ENCODE measurements at places on chromosomes 12 and 14.

- DNase-seq, result no peak
These were observed 269.9 kb downstream of the ADAMTS20 start for GRCh38 chr12:43282106-43282505.

DNA sequence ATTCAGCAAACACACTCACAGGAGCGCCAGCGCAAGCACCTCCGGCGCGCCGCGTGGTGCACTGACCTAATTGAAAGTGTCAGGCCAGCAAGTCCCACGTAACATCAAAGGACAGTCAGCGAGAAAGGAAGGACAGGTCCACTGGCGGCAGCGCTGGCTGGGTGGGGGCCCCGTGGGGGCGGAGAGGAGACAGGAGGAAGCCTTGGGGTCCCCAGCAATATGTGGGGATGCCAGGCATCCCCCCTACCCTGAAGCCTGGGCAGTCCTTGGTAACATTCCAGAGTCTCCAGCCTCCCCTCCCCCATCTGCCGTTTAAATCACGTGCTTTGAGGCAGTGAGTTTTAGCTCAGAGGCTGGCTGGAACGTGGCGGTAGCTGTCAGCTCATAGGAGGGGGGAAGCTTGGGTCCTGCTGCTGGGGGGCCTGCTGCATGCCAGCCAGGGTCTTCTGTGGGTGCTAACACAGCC is 159.2 kb downstream of the CALM1 start:
- DNase-seq, result no peak

GRCh38 chr12:64009321-64010068 is 165.0 kb downstream of the SRGAP1 start:
- no peak for DNase-seq

DNA sequence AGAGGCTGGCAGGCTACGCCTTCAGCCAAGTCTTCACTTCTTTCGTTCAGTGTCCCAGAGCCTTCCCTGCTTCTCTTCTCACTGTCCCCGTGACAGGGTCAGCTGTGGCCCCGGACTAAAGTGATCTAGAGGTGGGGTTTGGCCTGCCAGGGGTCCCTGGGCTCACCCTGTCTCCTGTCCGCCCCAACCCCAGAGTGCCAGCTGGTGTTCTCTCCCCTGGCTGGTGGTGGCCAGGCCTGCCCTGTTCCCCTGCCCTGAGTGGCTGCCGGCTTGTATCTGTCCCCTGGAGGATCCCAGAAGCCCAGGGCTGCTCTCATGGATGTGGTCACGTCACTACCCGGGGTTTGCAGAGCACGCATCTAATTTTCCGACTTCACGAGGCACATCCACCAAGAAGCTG is 297.4 kb downstream of the GLT1D1 start:
- no peak for DNase-seq

DNA sequence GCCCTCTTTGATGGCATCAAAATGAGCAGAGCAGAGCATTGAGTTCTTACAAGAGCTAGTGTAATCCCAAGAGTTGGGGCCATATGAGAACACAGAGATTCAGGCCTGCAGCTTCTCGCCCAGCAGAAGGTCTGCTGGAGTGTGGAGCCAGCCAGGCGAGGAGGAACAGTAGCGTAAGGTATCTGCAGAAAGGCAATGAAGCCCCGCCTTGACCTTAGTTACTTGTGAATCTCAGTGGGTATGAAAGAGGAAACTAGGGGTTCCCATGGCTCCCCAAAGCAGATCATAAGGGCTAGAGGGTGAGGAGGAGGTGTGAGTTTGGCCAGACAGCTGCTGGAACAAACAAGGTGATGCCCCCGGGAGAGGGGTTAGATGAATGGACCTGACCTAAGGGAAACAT is 49.4 kb downstream of the SLC8A3 start:
- no peak for DNase-seq

DNA sequence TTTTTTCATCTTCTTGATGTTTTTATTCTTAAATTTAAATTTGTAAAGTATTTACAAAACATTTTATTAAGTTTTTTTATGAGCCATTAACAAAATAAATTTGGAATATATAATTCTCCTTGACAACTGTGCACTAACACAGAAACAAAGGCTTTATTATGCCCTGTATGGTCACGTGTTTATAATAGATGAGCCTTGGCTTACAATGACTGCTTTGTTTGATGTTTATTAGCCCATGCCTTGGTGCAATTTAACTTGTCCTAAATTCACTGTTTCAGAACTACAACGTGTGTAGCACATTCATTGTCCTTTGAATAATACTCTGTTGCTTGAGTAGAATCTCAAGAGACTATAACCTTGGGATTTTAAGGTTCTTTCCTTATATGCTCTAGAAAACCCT is 59.8 kb downstream of the CNTN1 start:
- DNase-seq, result no peak

DNA sequence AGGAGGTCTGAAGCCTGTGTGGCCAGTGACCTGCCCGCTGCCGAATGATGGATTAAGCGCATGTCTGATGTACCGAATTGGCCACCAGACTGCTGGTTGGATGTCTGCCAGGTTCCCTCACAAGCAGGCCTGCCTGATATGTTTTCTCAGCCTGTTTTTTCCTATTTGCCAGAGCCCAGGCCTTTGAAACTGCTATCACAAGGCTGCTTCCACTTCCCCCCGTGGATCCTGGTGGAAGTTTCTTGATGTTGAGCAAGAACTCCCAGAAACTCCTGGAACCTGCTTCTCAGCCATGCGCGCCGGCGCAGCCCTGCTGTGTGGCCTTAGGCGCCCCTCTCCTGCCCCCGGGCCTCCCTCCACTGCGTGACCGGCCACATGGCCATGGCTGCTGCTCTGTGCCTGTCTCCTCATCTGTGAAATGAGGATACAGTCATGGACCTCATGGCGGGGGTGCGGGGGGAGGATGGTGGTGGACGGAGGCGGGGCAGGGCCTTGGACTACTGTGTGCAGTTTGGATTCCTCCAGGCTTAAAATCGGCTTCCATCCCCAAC is 56.6 kb downstream of the CALM1 start:
- DNase-seq, result no peak

- DNase-seq, result no peak
These were observed 394.5 kb upstream of the ATP2B1 start for GRCh38 chr12:90102957-90103652.

DNA sequence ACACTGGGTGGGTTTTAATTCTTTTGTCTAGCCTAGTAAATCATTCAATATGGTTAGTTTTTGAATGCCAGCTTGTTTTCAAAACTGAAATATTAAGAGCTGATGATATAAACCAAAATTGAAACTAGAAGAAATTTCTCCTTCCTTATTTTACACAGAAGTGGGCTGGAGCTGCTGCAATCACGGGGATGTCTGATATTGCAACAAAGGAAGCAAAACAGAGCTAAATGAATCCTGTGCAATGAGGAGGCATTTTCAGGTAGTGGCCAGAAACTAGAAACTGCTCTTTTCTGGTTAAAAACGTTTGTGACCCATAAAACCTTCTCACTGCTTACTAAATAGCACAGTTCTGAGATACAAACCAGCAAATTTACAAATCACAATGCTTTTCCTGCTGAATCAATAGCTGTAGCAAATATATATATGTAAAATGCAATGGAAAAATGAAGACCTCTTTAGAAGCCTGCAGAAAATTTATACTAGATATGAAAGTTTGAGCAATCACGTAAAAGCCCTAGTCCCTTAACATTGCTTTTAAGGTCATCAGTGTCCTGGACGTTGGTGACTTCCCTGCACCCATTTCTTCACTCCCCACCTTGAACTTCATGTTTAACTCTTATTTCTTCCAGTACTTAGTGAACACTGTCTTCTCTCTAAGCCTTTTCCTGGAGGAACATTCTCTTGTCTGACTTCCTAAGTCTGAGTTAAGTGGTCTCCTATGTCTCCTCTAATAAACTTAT is 15.9 kb upstream of the LRRK2 start:
- no peak for DNase-seq

Data from AG04450 (cell line).